ENCODE measurements at places on chromosomes 12 and 14.

DNA sequence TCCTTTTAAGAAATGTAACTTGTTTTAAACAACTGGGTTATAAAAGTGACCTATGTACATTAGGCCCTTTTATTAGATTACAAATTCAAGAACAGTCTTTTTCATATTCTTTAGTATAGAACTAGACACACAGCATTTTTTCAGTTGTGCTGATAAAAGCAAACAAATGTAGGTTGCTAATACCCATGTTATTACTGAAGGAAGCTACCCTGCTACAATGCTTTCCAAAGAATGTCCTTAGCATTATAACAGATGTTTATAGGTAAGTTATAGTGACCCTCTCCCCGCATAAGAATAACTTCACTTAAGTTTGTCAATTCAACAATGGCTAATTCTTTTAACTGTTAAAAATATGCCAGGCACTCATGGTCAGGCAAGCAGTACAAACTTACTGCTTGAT is 17.9 kb downstream of the RTRAF start:
- no peak for DNase-seq

DNA sequence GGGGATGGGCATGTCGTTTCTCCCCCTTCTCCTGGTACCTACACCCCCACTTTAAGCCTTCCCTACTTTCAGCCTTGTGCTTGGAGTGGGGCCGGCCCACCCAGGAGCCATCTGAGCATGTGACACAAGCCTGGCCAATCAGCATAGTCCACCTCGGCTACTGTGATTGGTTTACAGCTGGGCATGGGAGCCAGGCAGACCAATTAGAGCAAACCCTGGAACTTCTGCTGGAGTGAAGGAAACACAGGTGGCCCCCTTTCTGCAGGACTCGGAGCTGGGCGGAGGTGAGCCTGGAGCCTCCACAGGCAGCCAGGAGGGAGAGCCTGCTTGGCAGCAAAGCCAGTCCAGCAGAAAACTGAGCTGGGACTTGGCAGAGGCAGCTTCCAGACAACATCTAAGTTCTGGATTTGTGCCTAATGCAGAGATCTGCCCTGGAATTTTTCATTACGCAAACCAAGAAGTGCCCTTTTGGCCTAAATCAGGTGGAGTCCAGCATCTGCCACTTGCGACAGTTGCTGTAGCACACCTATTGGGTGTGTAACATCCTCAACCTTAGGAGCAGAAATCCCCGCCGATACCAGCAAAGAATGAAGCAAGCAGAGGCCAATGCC is 59.5 kb downstream of the SCARB1 start:
- peak; percentile 37 for DNase-seq

DNA sequence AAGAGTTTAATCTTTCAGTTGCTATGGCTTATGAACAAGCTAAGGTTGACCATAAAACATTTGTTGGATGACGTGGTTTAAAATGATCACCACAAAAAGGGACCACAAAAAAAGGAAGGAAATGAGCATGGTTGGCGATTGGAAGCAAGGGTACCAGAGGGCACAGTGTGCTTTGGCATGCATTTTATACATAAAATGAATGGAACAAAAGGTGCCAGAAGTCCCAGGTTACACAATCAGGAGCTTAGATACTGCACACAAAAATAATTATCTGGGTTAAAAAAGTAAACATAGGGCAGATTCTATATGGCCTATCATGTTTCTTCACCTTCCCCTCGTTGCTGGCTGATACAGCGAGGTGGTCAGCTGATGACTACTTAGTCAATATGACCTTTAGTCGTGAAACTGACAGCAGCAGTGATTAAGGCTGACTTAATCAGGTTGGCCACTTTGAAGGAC is 50.7 kb downstream of the ZC3H14 start:
- DNase-seq, result peak; percentile 76

GRCh38 chr14:89563471-89563870 is 146.4 kb upstream of the FOXN3 start:
- DNase-seq, result no peak

GRCh38 chr12:19148860-19149259 is 19.3 kb downstream of the PLEKHA5 start:
- no peak for DNase-seq

- no peak for DNase-seq
Observed at GRCh38 chr14:89458713-89459420, 41.8 kb upstream of the FOXN3 start.

DNA sequence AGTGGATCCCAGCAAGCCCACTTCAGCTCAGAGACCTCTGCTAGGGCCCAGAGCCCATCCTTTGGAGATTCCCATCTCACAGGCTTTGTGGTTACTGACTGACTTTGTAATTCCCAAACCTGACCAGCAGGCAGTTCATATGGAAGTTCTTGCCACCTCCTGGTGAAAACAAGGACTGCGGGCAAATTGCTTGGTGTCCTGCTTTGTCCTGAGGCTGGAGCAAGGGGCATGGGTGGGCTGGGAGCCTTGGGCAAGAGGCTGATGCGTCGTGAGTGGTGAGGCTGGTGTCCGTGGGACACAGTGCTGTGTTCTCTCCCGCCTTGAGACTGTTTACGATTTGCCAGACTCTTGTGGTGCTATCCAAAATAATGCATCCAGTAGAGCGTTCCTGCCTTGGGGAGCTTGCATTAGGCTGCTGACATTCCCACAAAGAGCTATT is 91.0 kb downstream of the LRRC74A start:
- peak; percentile 62 for DNase-seq

DNA sequence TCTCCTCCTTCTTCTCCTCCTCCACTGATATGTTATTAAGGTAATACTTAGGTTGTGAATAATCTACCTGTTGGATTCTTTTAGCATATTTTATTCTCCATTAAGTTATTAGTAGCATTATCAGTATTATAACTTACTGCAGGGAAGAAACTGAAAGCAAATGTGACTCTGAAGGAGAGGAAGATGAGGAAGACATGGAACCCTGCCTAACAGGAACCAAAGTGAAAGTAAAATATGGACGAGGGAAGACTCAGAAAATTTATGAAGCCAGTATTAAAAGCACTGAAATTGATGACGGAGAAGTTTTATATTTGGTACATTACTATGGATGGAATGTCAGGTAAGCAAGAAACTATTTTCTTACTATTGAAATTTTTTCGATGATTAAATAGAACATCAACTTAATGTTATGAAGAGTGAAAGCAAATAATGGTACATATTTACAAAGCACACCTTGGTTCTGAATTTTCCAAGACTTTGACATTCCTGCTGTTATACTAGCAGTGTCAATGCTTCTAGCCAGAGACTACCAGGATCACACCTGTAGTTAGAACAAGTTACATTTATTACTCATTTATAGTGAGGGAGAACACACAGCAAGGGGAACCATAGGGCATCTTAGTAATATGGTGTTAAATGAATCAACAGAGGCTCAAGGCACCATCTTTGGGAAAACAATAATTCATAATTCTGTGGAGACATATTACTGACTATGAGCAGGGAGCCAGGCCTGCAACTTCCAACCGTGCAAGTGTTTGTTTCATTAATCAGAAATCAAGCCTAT is 42.0 kb upstream of the TOMM20L start:
- peak; percentile 46 for DNase-seq

DNA sequence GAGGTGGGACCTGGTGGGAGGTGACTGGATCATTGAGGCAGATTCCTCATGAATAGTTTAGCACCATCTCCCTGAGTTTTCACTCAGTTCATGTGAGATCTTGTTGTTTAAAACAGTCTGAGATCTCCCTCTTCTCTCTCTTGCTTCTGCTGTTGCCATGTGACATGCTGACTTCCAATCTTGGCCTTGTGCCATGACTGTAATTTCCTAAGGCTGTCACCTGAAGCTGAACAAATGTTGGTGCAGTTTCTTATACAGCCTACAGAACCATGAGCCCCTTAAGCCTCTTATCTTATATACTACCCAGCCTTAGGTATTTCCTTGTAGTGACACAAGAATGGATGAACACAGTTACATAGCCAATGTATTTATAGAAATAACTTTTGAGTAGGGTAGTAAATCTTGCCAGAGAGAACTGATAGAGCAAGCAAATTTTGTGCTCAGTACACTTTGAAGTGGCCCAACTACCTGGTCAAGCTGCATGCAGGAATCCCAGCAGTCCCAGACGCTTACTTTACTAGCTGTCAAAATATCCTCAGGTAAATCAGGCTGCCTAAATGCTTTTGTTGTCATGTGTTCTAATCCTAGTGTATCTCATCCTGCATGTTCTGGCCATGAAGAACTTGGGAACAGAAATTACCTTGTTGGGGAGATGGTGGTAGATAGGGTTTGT is 445.6 kb upstream of the MIS18BP1 start:
- DNase-seq, result no peak

- no peak for DNase-seq
Observed at GRCh38 chr14:100567877-100568163, 19.4 kb downstream of the BEGAIN start.

GRCh38 chr12:91935296-91935695 is 210.3 kb downstream of the BTG1 start:
- no peak for DNase-seq

DNA sequence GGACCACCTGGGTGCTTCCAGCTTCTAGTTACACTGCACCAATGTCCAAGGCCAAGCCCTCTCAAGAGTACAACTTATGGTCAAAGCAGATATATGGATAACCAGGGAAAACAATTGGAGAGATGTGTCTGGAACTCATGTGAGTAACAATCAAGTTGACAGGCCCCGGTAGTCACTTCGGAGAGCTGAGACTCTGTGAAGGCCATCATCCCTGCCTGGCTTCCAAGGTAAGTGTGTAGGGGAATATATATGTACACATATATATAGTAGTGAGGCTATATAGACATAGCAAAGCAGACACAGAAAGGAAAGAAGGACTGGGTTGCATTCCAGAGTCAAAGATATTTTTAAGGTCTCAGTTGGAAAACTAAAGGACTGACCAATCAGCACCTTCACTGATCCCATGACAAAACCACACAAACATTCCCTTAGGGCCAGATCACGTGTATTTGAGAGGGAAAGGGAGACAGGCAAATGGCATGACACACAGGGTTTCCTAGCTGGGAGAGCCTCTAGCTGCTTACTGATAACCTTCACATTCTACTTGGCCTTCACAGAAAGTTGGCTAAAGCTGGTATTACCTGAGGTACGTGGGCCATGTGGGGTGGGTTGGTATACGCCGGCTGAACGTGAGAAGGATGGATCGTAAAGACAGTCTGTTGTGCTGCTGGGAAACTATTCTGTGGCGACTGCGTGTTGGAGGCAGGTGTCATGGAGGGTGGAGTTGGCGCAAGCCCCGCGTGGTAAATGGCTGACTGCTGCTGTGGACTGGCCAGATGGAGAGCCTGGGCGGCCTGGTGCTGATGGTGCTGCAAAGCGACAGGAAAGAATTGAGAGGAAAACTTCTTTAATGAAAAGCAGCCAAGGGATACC is 50.0 kb downstream of the SH2B3 start:
- DNase-seq, result no peak

DNA sequence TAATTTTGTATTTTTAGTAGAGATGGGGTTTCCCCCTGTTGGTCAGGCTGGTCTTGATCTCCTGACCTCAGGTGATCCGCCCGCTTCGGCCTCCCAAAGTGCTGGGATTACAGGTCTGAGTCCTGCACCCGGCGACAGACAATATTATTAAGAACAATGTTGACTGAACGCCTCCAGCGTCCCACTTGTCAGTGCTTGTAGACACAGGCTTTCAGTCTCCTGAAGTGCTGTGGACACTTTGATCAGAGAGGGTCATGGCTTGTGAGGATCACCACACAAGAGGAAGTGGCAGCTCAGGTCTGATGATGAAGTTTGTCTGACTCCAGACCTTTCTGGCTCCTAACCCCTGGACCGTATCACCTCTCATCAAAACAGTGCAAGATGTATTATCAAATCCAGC is 114.6 kb downstream of the CHST11 start:
- DNase-seq, result peak; percentile 61

DNA sequence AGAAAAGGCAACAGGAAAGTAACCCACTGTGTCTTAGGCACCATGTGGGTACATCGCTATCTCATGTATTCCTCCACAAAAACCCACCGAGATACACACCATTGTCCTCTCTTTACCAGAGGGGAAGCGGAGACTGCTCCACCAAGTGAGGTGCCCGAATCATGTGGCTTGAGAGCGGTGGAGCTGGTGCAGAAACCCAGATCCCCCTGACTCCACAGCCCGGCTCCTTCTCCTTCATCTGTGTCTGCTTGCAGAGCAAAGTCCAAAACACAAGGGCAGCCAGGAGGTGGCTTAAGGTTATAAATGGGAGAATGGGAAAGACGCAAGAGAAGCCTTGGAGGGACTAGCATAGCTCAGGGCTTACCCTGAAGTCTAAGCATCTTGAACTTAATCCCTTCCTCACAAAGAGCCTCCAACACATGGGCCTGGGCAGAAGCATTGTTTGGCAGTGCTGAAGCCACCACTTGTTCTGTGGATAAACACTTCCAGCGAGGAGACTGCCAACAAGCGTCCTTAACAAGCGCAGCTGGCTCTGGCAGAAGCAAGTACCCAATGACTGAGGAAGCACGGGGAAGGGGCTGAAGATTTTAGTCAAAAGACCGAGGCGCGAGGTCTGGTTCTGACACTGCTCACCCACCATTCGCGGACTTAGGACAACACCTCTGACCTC is 83.0 kb downstream of the TTC7B start:
- DNase-seq, result no peak

GRCh38 chr12:29580971-29581370 is 83.5 kb upstream of the OVCH1 start:
- no peak for DNase-seq

GRCh38 chr12:64128366-64128765 is 93.7 kb downstream of the KICS2 start:
- DNase-seq, result no peak

GRCh38 chr14:50062438-50063085 is 53.8 kb downstream of the VCPKMT start:
- DNase-seq, result peak; percentile 81

DNA sequence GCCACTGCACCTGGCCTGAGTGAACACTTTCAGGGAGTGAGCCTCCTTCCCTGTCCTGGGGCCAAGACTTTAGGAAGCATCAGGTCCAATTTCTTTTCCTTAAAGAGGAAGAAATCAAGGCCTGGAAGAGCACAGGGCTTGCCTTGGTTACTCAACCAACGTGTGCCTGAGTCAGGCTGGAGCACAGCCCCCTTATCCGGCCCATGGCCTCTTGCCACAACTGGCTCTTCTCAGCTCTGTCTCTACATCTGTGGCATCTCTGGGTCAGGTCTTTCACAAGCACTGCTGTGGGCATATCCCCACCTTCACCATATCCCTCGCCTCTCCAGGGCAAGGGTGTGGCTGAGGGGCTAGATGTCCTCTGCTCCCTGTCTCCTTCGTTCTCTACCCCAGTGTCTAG is 6.8 kb downstream of the MYH6 start:
- no peak for DNase-seq

GRCh38 chr12:15997910-15998309 is 86.8 kb downstream of the DERA start:
- no peak for DNase-seq

- no peak for DNase-seq
Observed at GRCh38 chr12:57632073-57632957, 686 bp downstream of the B4GALNT1 start.

DNA sequence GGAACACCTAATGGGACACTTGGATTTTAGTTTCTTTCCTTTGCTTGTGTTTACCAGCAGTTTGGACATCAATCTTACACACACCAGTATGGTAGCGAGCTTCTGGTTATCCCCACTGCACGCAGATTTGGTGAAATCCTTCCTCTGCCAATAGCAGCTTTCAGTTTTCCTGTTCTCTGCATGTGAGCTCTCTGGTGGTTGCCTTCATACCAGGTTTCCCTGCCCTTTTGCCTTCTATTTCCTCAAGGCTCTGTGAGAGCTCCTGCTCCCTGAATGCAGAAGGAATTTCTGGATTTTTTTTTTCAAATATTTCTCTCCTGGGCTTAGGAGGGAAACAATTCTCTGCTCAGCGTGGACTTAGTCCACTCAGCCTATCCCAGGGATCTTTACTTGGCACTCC is 93.0 kb upstream of the CCDC91 start:
- no peak for DNase-seq

GRCh38 chr14:68929623-68930307 is 49.3 kb downstream of the ACTN1 start:
- peak; percentile 63 for DNase-seq

Data from hematopoietic multipotent progenitor cell treated with erythropoietin and hydrocortisone succinate and interleukin-3 and kit ligand, for 4 days (in vitro differentiated cells).